ENCODE measurements at places on chromosomes 1 and 21.

GRCh38 chr1:25562101-25562927 lies 18.9 kb downstream of the LDLRAP1 start:
- peak; percentile 60 for DNase-seq

- DNase-seq, result no peak
Observed at GRCh38 chr1:116911188-116911553, 1.5 kb downstream of the PTGFRN start.

- DNase-seq, result no peak
Observed at GRCh38 chr1:234687011-234687410, 77.0 kb upstream of the IRF2BP2 start.

- DNase-seq, result no peak
Observed at GRCh38 chr1:14363707-14364413, 234.6 kb upstream of the KAZN start.

- no peak for DNase-seq
Observed at GRCh38 chr21:39775816-39776215, 30.8 kb downstream of the IGSF5 start.

DNA sequence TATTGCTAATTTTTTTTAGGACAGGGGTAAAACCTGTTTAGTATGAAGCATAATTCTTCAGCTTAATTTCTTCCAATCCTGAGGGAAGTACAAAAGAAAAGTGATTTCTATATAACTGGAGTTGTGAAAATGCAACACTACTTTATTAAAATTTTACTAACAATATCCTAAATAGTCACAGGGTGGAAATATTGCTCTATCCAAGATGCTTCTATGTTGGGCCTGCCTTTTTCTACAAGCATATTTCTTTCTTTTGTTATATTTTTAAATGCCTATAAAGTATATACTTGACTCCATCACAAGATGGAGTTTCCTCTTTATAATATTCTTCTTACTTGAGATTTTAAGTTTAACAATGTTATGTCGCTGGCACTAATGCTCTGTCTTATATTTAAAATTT lies 37.9 kb downstream of the DTL start:
- DNase-seq, result no peak

DNA sequence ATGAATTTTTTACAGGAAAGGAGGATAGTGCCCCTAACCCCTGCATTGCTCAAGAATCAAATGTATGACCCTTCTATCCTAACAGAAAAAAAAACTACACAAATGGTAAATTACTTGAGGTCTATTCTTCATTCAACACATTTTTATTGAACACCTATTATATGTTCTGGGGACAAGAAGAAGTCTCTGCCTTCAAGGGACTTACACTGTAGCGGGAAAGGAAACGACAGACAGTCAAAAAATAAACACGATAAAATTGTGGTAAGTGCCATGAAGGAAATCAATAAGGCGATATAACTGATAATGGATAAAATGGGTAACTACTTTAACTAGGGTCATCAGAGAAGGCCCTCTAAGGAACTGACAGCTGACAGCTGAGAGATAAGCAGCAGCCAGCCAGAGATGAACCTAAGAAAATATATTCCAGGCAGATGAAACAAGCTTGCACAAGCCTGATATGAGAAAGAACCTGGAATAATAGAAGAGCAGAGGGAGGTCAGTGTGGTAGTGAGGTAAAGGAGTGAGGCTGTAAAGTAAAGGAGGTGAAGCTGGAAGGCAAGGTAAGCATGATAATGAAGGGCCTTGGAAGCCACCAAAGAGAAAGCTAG lies 66.4 kb downstream of the PHTF1 start:
- no peak for DNase-seq

Measured in stimulated activated CD8-positive, alpha-beta memory T cell treated with anti-CD3 and anti-CD28 coated beads, Interleukin-2, amount 100 ng/mL, for 1 hour (primary cell).